Colonic mucosa (tissue), 4 donors: ENCODE measurements at places on chromosomes 5 and 9. TPM values are rescaled to one million over a fixed set of nuclear protein-coding genes. Genes with fewer than 3 reads are reported as not detected.
A peak's percentile ranks its signal among the peaks of the same experiment; 100 is the strongest.

- H3K27me3 ChIP-seq: no peaks in the 10 kb centered on the region
- H3K4me3 ChIP-seq: no peak overlapping the region
Measured at GRCh38 chr5:115229606-115230005, 33.1 kb downstream of the PGGT1B start.

GRCh38 chr9:89606624-89607311 lies 2.0 kb downstream of the GADD45G start:
- H3K4me3 ChIP-seq: peak overlapping the region; percentile 95
- H3K27me3 ChIP-seq: no peaks in the 10 kb centered on the region
- peak; percentile 78 for DNase-seq
- no peaks in the 10 kb centered on the region for H3K36me3 ChIP-seq
- H3K4me1 ChIP-seq: no peaks in the 10 kb centered on the region

Gene RELL2
- total RNA-seq: 6.7 TPM

GRCh38 chr5:143341807-143342570 lies 61.5 kb downstream of the NR3C1 start:
- H3K27me3 ChIP-seq: no peaks in the 10 kb centered on the region
- H3K36me3 ChIP-seq: no peaks in the 10 kb centered on the region
- no peak overlapping the region for H3K4me3 ChIP-seq
- no peak for DNase-seq

Gene ZNF366
- 0.45 TPM for total RNA-seq

Gene NTRK2
- total RNA-seq: 2.3 TPM

- no peak overlapping the region for H3K4me3 ChIP-seq
- no peaks in the 10 kb centered on the region for H3K27me3 ChIP-seq
- no peaks in the 10 kb centered on the region for H3K36me3 ChIP-seq
- no peaks in the 10 kb centered on the region for H3K4me1 ChIP-seq
Measured at GRCh38 chr9:5440426-5440825, 2.7 kb upstream of the PLGRKT start.

Gene MCTP1
- total RNA-seq: 2.8 TPM
